A549 treated with GW870086 at 1 μM for 4 hours (cell line): ENCODE measurements at places on chromosomes 7 and 10. TPM values are rescaled to one million over a fixed set of nuclear protein-coding genes. Genes with fewer than 3 reads are reported as not detected.

Gene NUTM2B
- 0.16 to 0.69 TPM (median 0.34 TPM) in 5 replicates for total RNA-seq

Gene IGFBP1
- 33.3 to 50.1 TPM (median 49.5 TPM) in 5 replicates for total RNA-seq

Gene ABCB1
- 0.12 to 0.22 TPM (median 0.13 TPM) in 3 of 5 replicates, not detected in the others for total RNA-seq

Gene C10orf67
- total RNA-seq: 0.05 to 0.17 TPM (median 0.08 TPM) in 3 of 5 replicates, not detected in the others

Gene NACAD
- total RNA-seq: 0.10 to 0.28 TPM (median 0.23 TPM) in 5 replicates

Gene SORCS1
- total RNA-seq: not detected in 5 replicates

Gene APBB1IP
- 5.7 to 6.8 TPM (median 6.5 TPM) in 5 replicates for total RNA-seq

Gene SVIL
- total RNA-seq: 16.5 to 20.3 TPM (median 19.3 TPM) in 5 replicates

Gene CDK14
- 0.09 to 0.23 TPM (median 0.19 TPM) in 5 replicates for total RNA-seq

Gene RRP12
- total RNA-seq: 48.0 to 66.6 TPM (median 55.2 TPM) in 5 replicates

Gene FRMD4A
- total RNA-seq: 3.3 to 5.5 TPM (median 3.8 TPM) in 5 replicates

Gene AKR1D1
- 0.18 to 0.23 TPM in 2 of 5 replicates, not detected in the others for total RNA-seq
